ENCODE measurements at places on chromosomes 16 and 17.

- peak; percentile 67 for DNase-seq
These were observed 34.8 kb downstream of the CBFA2T3 start for GRCh38 chr16:88941913-88942909.

DNA sequence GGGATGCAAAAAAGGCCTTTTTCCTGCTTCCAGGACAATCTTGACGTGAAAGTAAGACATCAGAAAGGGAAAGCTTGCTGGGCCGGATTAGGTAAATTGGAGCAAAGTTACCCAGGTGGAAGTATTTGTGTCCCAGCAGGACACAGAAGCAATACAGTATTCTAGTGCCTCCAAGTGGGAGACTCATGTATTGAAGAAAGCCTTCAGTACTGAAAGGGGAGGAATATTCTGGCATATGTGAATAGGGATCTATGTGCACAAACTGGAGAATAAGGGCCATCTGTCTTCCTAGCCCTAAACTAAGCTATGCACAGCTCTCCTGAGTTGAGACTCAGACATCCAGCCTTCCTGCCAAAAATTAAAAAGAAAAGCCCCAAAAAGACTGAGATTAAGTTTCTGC lies 327.3 kb upstream of the CDH8 start:
- DNase-seq, result no peak

- DNase-seq, result no peak
These were observed 11.0 kb downstream of the GPRC5C start for GRCh38 chr17:74442670-74443515.

DNA sequence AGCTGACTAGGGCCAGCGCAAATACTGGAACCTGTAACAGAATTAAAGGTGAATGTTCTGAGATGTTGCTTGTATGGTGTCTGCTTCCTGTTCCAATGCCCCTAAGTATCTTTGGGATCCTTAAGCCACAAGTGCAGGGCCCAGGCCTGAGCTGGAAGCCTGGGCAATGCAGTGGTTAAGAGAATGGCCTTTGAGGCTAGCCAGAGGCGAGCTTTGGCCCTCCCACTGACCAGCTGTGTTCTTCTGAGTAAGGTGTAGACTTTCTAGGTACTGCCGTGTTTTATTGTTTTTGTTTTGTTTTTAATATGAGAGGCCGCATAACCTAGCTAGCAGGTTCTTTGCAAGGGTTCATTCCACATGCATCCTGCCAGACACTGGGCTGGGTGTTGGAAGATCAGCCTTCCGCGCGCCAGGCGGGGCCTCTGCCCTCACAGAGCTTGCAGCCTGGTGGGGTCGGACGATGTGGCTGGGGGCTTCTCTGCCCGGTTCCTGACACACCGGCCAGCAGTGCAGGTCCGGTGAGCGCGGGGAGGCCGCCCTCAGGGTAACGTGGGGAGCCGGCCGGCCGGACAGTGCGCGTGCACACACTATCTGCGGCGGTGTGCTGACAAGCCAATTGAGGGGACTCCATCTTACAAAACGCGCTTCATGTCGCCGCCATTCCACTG lies 551 bp upstream of the MLX start:
- DNase-seq, result no peak

GRCh38 chr16:9476744-9477143 lies 385.3 kb downstream of the HAPSTR1 start:
- DNase-seq, result no peak

DNA sequence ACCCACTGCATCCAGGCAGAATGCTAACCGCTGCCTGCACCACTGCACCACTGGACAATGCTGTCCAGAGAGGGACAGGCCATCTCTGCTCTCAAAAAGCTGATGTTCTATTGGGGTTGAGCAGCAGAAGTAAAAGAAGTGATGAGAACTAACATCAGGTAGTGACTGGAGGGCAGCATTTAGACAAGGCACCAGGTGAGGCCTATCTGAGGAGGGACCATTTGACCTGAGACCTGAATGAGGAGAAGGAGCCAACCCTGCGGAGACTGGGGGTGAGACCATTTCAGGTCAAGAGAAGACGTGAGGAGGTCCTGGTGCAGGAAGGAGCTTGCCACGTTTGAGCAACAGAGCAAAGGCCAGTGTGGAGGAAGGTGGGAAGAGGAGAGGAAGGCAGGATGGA lies 34.0 kb downstream of the NTN1 start:
- DNase-seq, result no peak

DNA sequence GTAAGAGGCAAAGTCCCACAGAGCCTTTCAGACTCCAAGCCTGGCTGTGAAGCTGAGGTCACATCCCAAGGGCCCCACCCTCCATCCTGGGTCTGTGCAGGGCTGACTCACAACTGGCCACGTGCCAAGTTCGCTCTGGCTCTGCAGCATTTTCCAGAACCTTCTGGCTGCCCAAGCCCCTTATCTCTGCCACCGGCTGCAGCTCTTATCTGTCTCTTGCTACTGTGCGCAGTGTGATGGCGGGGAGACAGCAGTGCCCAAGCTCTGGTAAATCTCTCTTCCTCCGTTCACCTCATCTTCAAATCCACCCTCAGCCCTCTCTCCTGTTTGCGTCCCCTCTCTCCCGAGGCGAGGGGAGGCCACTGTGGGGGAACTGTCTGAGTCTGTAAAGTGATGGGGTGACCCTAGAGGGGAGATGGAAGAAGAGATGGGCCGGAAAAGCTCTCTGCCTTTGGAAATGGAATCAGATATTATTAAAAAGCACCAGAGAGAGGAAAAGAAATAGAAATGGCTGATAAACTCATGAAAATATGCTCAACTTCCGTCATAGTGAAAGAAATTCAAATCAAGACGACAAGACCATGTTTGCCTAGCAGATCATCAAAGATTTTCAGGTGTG lies 162.7 kb upstream of the CDC42EP4 start:
- no peak for DNase-seq

DNA sequence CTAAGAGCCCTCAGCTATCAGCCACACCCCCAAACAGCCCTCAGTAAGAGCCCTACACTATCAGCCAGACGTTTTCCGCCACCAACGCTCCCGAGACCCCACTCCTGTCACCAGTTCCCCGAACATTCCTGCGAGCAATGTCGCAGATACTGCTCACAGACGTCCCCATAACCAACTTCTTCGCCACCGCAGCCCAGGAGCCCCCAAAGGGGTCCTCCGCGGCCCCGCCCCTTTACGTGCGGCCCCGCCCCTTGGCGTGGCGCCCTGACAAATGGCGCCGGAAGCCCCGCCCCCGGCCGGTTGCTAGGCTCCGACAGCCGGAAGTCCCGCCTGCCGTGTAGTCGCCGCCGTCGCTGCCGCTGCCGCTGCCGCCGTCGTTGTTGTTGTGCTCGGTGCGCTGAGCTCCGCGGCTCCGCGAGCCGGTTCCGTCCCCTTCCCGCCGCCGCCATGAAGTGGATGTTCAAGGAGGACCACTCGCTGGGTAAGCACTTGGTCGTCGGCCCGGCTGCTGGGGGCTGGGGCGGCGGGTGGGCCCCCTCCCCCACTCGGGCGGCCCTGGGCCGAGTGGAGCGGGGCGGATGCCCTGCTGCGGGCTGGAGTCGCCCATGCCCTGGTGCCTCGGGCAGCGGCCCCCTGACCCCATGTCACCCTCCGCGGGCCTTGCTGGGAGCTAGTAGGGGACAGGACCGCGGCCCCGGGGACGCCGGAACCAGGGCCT lies at the start of gene GABARAPL2:
Gene GABARAPL2, plus strand, starts transcription at position 340 of the 718 bp plus-strand sequence. Its CDS starts 108 bp downstream, at position 448.
- peak; percentile 91 for DNase-seq

DNA sequence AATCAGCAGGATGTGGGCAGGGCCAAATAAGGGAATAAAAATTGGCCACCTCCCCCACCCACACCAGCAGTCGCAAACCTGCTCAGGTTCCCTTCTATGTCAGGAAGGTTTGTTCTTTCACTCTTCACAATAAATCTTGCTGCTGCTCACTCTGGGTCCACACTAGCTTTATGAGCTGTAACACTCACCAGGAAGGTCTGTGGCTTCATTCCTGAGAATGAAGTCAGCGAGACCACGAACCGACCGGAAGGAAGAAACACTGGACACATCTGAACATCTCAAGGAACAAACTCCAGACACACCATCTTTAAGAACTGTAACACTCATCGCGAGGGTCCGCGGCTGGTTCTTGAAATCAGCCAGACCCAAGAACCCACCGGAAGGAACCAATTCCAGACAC lies 115.5 kb upstream of the TBX2 start:
- no peak for DNase-seq

DNA sequence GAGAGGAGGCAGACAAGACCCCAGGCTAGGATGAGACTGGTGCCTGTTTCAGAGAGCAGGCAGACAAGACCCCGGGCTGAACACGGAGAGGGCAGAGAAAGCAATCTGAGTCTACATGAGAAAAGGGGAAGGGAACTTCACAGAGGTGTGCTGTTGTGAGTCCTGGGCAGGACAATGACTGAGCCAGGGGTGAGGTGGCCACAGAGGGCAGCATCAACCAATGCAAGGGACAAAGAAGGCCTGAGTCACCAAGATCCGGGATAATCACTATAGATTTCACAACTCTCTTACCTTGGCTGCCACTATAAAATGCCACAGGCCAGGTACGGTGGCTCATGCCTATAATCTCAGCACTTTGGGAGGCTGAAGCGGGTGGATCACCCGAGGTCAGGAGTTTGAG lies 89.0 kb downstream of the SLC39A11 start:
- DNase-seq, result no peak

DNA sequence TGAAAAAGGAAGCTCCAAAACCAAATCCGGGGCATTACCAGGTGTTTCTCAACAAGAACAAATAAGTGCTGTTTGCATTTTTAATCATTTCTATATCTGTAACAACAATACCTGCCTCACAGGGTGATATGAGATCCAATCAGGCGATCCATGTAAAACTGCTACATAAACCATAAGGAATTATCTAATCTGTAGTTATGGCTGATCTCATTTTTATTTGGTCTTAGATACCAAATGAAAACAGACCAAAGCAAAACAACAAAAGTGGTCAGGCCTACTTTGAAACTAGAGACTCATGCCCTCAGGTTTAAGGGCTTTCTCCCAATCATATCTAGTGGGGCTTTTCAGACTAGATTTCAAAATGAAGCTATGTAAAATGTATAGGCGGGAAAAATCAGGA lies 28.3 kb downstream of the XPO6 start:
- no peak for DNase-seq

DNA sequence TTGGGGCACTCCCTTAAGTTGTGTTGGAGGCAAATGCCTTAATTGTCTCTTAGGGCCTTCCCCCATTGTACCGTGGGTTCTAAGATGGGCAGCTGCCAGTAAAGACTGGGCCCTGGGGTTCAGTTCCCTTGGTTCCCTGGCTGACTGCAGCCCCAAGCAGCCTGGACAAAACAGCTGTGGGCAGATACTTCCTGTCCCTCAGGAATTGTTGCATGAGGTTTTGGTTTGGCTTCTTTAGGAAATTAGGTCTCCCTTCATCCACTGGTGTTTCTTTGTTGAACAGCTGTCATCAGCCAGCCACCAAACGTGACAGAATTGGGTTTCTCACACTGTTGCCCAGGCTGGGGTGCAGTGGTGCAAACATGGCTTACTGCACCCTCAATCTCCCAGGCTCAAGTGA lies 42.0 kb upstream of the ETV4 start:
- no peak for DNase-seq

DNA sequence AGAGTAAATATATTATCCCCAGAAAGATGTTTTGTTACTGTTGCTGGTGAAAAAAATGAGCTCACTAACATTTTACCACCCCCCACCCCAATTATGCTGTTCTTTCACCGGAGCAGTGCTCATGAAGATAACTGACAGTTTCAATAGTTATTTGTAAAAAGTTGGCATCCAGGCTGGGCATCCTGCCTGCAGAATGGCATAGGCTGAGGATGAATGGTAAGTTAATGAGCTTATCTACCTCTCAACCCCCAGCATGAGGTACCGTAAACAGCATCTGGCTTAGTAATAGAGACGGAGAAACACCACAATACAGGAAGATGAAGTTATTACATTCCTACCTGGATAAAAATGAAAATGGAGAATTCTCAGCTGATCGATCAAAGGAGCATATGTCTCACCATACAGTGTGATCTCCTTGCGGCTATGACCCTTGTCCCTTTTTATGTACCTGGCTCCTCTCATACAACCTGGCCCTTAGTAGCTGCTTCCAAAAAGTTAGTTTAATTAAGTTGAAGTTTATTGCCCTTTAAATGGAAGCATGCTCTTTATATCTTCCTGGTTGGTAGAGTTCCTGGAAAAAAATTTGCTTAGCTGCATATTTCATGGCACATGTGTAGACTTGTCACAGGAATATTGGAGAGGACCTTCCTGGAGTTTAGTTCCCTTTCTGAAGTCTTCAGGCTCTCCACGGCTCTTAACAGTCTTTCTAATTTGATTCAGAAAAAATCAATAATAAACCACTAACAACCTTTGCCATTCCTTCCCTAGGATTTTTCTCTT lies 61.2 kb upstream of the MPHOSPH6 start:
- no peak for DNase-seq

GRCh38 chr17:8798846-8799569 lies at the start of gene MFSD6L:
Gene MFSD6L, minus strand, starts transcription at chr17:8799365. Its CDS starts 245 bp downstream, at chr17:8799120.
- DNase-seq, result no peak

DNA sequence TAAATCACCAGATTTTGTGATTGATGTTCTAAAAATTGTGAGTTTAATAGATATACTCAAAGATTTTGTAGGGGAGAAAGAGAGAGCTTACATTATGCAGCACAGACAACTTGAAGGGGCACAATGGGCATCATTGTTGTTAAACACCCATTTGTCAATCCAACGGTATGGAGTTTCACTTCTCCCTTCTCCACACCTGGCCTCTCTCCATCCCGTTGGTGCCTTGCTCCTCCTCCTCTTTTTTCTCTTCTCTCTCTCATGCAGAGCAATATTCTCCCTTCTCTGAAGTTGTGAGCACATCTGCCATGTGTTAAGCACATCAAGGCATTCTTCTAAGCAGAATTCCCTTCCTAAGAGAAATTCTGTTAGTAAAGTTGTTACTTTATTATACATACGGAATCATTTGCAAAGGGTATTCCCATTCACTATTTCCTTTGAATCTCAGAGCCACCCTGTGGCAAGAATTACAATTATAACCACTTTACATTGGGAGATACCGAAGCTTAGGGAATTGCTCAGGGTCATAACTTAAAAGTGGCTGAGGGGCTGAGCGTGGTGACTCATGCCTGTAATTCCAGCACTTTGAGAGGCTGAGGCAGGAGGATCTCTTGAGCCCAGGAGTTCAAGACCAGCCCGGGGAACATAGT lies 40.5 kb upstream of the SKAP1 start:
- DNase-seq, result no peak

DNA sequence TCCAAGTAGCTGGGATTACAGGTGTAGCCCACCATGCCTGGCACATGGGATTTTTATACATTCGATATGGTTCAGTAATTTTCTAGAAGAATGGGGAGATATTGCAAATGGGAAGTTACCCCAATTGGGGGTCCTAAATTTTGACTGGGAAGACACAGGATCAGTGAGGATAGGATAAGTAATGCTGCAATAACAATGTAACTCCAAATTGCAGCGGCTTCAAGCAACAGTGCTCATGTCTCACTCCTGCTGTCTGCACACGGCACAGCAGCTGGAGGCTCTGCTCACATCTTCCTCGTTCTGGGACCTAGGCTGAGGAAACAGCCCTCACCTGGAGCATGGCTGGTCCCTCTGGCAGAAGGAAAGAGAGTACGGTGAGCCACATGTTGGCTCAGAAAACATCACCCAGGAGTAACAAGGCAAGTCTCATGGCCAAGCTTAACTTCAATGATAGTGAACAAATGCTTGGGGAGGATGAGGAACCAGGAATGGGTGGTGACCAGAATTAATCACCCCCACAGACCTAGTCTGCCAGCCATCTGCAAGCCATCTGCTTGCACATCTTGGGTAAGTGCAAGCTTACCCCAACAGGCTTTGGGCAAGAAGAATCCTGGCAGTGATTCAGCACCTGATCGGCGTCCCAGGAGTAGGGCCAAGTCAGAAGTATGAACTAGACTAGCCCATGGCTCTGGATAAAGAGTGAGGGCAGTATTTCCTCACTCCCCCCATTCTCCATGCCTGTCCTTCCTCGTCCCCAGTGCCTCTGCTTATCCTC lies 229.2 kb downstream of the COPRS start:
- DNase-seq, result no peak

- peak; percentile 60 for DNase-seq
These were observed 2.5 kb downstream of the TTLL6 start for GRCh38 chr17:48814504-48814903.
